NCI-H1417 (cell line): ENCODE measurements at places on chromosomes 16 and 17.

- DNase-seq = no peak
Observed at GRCh38 chr17:3944485-3945388, 19.5 kb downstream of the ATP2A3 start.

- no peak for DNase-seq
Observed at GRCh38 chr17:61248399-61248798, 151.2 kb upstream of the TBX2 start.

DNA sequence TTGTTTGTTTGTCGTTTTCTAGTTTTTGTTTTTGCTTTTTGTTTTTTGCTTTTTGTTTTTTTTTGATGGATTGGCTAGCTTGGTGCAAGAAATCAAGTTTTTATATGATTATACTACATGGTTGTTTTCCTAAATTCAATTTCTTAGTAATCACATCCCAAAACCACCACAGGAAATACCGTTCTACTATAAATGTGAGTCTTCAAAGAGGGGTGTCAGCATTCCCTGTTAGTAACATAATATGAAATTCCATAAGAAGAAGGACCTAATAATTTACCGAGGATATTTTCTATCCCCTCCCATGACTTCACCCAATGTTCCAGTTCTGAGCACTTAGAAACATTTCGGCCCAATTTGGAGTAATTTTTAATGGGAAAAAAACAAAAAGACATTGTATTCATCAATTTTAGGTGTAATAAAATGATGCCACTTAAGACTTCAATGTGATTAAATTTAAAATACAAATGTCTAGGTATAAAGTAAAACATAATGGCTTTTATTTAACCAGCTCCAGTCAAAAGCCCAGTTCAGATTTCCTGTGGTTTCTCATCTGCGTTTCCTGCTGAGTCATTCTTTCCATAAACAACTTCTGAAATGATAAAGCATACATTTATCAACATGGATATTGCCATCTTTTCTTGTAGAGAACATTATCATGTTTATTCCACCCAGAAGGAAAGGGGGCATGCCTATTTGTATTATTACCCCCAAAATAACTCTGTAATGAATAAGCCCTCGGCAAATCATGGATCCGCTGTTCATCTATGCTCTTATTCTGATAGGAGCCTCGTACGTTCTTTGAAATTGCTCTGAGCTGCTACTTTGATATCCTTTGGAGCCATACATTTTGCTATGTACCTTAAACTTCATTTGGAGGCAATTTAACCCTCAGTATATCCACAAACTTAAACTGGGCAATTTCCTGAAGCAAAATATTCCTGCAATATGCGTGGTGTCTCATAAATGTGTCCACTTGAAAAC lies 28.1 kb downstream of the HSBP1 start:
- peak; percentile 9 for DNase-seq

- DNase-seq = no peak
Observed at GRCh38 chr16:89507214-89507833, 879 bp upstream of the SPG7 start.

- DNase-seq = no peak
Observed at GRCh38 chr16:35741546-35741945, 2282.1 kb downstream of the TP53TG3F start.

GRCh38 chr16:48161906-48162305 lies 6.1 kb upstream of the ABCC12 start:
- no peak for DNase-seq

- DNase-seq = peak; percentile 90
Observed at GRCh38 chr17:34613064-34614019, 34.0 kb downstream of the TMEM132E start.

GRCh38 chr17:75113798-75114551 lies 4.2 kb downstream of the ARMC7 start:
- peak; percentile 86 for DNase-seq
